Activated naive CD8-positive, alpha-beta T cell treated with anti-CD3 and anti-CD28 coated beads for 36 hours (primary cell): ENCODE measurements at places on chromosomes 6 and 20.

GRCh38 chr6:106167096-106167814, 81.1 kb downstream of the PRDM1 start:
- peaks cover 6% of the 10 kb centered on the region for H3K36me3 ChIP-seq
- peak overlapping the region; percentile 82 for H3K27ac ChIP-seq
- H3K27me3 ChIP-seq = no peaks in the 10 kb centered on the region
- DNase-seq = no peak
- H3K4me3 ChIP-seq = no peak overlapping the region
- H3K4me1 ChIP-seq = peaks cover 68% of the 10 kb centered on the region

- peak overlapping the region; percentile 78 for H3K27ac ChIP-seq
- DNase-seq = peak; percentile 65
- peaks cover 1% of the 10 kb centered on the region for H3K36me3 ChIP-seq
- H3K4me3 ChIP-seq = no peak overlapping the region
- no peaks in the 10 kb centered on the region for H3K27me3 ChIP-seq
Measured at GRCh38 chr20:5056801-5057599, 55.7 kb upstream of the SLC23A2 start.

DNA sequence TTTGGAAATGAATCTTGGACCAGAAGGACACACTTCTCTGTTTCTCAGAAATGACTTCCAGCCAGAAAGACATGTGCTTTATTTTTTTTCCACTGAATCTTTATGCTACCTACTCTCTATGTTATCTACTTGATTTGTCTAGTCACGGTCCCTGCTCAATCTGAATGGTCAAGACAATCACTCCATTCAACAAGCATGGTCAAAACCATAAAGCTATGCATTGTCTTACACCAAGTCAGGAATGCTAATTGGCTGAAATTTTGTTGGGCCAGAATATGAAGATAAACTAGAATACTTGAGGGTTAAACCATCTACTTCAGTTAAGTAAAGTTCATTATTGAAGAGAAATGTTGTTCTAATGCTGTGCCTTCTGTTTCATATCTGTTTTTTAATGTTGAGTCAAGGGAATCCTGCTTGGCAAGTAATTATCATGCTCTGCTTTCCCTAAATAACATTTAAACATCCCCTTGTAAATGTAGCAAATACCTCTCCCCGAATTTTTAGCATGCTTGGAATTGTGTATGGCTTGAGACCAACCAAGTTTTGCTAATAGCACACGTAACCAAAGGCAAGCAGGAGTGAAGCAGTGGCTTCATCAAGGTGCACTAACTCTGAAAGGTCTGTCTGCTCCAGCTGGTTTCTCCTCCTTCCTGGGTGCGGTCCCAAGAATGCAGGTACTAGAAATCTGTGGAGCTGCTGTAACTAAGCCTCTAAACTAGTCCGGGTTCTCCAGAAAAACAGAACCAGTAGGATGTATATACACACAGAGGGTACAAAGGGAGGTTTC, 190.3 kb upstream of the CDYL start:
- H3K4me3 ChIP-seq = no peak overlapping the region
- no peak for DNase-seq
- no peaks in the 10 kb centered on the region for H3K4me1 ChIP-seq
- H3K36me3 ChIP-seq = no peaks in the 10 kb centered on the region
- no peak overlapping the region for H3K27ac ChIP-seq
- H3K27me3 ChIP-seq = peaks cover 3% of the 10 kb centered on the region

DNA sequence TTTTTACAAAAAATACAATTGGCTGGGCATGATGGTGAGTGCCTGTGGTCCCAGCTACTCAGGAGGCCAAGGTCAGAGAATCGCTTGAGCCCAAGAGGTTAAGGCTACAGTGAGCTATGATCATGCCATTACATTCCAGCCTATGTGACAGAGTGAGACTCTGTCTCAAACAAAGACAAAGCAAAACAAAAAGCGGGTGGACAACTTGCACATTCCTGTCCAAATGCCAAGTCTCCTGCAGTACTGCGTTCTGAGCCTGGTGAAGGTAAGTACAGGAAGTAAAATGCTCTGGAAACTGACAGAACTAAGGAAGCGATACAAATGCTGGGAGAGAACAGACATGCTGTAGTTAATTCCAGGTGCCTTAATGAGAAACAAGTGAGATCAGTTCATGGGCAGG, 20.4 kb upstream of the TMEM242 start:
- no peaks in the 10 kb centered on the region for H3K36me3 ChIP-seq
- H3K27me3 ChIP-seq = peaks cover 47% of the 10 kb centered on the region
- H3K4me1 ChIP-seq = no peaks in the 10 kb centered on the region
- H3K27ac ChIP-seq = no peak overlapping the region
- DNase-seq = no peak

GRCh38 chr20:49541733-49542513, 26.0 kb downstream of the PTGIS start:
- peaks cover 2% of the 10 kb centered on the region for H3K4me1 ChIP-seq
- peaks cover 38% of the 10 kb centered on the region for H3K27me3 ChIP-seq
- peak; percentile 60 for DNase-seq
- no peak overlapping the region for H3K27ac ChIP-seq

DNA sequence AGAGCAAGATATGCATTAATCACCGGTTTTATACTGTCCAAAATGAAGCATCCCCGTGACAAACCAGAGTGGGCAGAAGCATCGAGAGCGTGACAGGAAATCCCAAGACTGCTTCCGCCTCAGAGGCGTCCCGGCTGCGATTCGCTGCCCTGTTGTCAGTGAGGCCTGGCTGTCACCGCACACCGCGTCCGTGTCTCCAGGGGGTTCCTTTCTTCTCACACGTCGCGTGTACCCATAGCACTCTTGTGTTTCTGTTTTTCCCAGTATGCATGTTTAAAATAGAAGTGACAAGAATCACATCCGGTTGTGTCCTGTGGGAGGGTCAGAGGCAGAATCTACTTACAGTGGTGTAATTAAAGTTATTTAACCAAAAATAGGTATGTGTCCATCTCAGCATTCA, 8.3 kb upstream of the ADRM1 start:
- H3K27ac ChIP-seq = no peak overlapping the region
- H3K4me3 ChIP-seq = no peak overlapping the region
- no peaks in the 10 kb centered on the region for H3K36me3 ChIP-seq

DNA sequence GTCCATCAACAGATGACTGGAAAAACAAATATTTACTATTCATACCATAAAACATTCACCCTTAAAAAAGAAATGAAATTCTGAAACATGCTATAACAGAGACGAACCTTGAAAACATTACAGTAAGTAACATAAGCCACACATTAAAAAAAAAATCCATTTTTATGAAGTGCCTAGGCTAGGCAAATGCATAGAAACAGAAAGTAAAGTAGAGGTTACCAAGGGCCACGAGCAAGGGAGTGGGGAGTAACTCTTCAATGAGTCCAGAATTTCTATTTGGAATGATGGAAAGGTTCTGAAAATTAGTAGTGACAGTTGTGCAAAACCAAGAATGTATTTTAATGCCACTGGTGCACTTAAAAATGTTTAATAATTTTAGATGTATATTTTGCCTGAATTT, 47.7 kb downstream of the STAU1 start:
- H3K27ac ChIP-seq = no peak overlapping the region
- peaks cover 11% of the 10 kb centered on the region for H3K36me3 ChIP-seq
- no peak for DNase-seq
- H3K4me1 ChIP-seq = peaks cover 5% of the 10 kb centered on the region
- H3K27me3 ChIP-seq = no peaks in the 10 kb centered on the region
- H3K4me3 ChIP-seq = no peak overlapping the region

DNA sequence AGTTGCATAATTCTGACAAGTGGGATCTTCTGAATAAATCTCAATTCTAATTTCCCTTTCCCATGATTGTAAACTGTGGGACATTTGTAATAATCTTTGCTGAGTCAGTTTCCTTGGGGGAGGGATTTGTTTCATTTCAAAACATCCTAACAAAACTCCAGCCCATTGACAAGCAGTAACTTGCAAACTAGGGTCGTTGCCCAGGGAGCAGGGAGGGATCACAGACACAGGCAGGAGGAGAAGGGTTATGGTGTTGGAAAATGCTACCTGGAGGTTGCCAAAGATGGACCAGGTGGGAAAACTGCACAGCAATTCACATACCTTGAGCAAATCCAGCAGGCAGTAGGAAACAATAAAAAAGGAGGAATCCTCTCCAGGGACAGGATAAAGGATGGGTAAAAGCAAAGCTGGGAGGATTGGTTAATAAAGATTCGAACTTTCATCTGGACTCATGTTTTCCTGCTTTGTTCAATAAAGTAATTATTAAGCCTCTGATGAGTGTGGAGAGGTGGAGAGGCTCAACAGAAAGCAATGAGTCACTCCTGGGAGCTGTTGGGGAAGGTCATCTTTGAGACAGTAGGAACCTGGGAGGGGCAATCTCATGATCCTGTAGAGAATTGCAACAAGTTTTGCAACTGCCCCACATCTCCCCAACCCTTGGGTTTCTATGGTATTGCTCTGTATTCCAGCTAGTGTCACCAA, 87.3 kb upstream of the AKIRIN2 start:
- H3K36me3 ChIP-seq = no peaks in the 10 kb centered on the region
- no peaks in the 10 kb centered on the region for H3K4me1 ChIP-seq
- no peak for DNase-seq
- no peak overlapping the region for H3K4me3 ChIP-seq
- H3K27ac ChIP-seq = no peak overlapping the region

- no peak for DNase-seq
- no peaks in the 10 kb centered on the region for H3K27me3 ChIP-seq
- H3K27ac ChIP-seq = no peak overlapping the region
Measured at GRCh38 chr20:25315418-25316210, 67.7 kb downstream of the PYGB start.

- peaks cover 30% of the 10 kb centered on the region for H3K4me1 ChIP-seq
- peaks cover 79% of the 10 kb centered on the region for H3K27me3 ChIP-seq
- no peaks in the 10 kb centered on the region for H3K36me3 ChIP-seq
- DNase-seq = peak; percentile 76
Measured at GRCh38 chr6:167706313-167707109, 120.2 kb upstream of the AFDN start.

DNA sequence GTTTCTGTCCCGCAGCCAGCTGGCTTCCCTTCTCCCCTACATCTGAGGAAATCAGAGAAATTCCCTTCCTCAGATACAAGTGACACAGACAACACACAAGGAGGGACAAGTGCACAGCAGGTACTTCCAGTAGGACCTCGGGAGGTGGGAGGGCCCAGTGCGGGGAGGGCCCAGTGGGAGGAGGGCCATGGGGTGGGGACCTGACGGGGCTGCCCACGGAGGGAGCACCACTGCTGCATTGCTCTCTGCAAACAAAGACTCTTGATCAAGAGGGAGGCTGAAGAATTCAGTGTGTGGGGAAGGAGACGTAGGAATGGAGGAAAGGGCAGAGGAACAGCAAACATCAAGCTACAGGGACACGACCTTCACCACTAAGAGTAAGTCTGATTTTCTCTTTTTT, 9.0 kb downstream of the TAP2 start:
- peaks cover 60% of the 10 kb centered on the region for H3K4me1 ChIP-seq
- H3K27me3 ChIP-seq = no peaks in the 10 kb centered on the region
- peak overlapping the region; percentile 22 for H3K27ac ChIP-seq
- DNase-seq = no peak

GRCh38 chr20:58569241-58570125, 54.3 kb upstream of the APCDD1L start:
- H3K27ac ChIP-seq = no peak overlapping the region
- no peaks in the 10 kb centered on the region for H3K27me3 ChIP-seq
- H3K36me3 ChIP-seq = no peaks in the 10 kb centered on the region
- DNase-seq = no peak
- no peak overlapping the region for H3K4me3 ChIP-seq
- H3K4me1 ChIP-seq = no peaks in the 10 kb centered on the region

DNA sequence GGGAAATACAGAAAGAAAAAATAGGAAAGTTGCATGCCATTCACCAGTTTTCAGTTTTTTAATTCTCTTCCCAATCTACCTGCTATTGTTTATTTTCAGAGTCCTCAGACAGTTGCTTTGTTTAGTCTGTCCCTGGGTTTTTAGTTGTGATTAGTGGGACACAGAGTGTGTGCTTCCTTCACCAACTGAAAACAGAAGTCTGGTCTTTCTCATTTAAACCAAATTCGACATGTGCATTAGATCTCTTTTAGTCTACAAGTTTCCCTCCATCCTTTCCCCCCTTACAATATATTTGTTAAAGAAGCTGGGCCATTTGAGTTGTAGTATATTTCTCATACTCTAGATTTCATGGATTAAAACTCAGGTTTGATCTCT, 58.7 kb upstream of the STMND1 start:
- peaks cover 42% of the 10 kb centered on the region for H3K27me3 ChIP-seq
- no peak overlapping the region for H3K4me3 ChIP-seq
- DNase-seq = no peak
- H3K27ac ChIP-seq = no peak overlapping the region
- no peaks in the 10 kb centered on the region for H3K4me1 ChIP-seq
- no peaks in the 10 kb centered on the region for H3K36me3 ChIP-seq

- no peak overlapping the region for H3K27ac ChIP-seq
- peaks cover 6% of the 10 kb centered on the region for H3K27me3 ChIP-seq
- H3K36me3 ChIP-seq = no peaks in the 10 kb centered on the region
- H3K4me1 ChIP-seq = no peaks in the 10 kb centered on the region
Measured at GRCh38 chr20:41889844-41890224, 271.7 kb upstream of the CHD6 start.

GRCh38 chr6:66321017-66321416, 614.0 kb upstream of the EYS start:
- no peak overlapping the region for H3K27ac ChIP-seq
- DNase-seq = no peak
- H3K27me3 ChIP-seq = no peaks in the 10 kb centered on the region

DNA sequence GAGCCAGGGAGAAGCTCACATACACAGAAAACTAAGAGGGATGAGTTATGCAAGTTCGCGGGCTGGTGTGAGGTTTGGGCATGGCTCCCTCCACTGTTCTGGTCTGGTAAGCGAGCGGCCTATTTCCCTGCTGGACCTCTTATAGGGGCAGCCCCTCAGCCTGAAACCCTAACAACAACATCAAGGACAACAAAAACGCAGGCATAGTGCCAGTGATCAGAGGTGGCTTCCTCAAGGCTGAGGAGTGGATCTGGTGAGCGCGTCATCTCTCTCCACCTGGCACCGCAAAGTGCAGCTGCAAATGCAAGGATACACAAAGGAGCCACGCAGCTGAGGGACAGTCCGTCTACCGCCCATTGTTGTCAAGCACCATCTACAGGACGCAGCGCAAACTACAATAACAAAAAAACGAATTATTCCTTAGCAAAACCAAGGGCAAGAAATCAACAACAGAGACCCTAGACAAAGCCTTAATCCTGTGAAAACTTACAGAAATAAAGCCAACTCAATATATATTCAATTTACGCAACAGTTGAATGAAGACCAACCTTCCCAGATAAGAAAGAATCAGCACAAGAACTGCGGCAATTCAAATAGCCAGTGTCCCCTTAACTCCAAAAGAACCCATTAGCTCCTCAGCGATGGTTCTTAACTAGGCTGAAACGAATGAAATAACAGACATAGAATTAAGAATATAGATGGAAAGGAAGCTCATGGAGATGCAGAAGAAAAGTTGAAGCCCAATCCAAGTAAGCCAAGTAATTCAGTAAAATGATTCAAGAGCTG, 9.2 kb upstream of the DEFB110 start:
- no peak overlapping the region for H3K4me3 ChIP-seq
- no peak overlapping the region for H3K27ac ChIP-seq
- no peaks in the 10 kb centered on the region for H3K36me3 ChIP-seq
- H3K4me1 ChIP-seq = no peaks in the 10 kb centered on the region
- no peak for DNase-seq
- H3K27me3 ChIP-seq = no peaks in the 10 kb centered on the region
